ENCODE measurements at places on chromosomes 1 and 21. TPM values are rescaled to one million over a fixed set of nuclear protein-coding genes. Genes with fewer than 3 reads are reported as not detected.

- DNase-seq, result no peak
Measured at GRCh38 chr1:39177706-39178105, 26.8 kb upstream of the MACF1 start.

SPRR5 gene
- not detected for total RNA-seq

GRCh38 chr1:93671099-93671621 lies 10.5 kb downstream of the BCAR3 start:
- peak; percentile 40 for DNase-seq

GRCh38 chr21:43809853-43810504 lies 20.6 kb downstream of the RRP1 start:
- DNase-seq, result no peak
